ENCODE measurements at places on chromosomes 1 and 21.

GRCh38 chr1:180188091-180188506, 33.4 kb downstream of the QSOX1 start:
- DNase-seq = peak; percentile 93

- DNase-seq = no peak
Observed at GRCh38 chr1:20739225-20739624, 6.7 kb upstream of the SH2D5 start.

DNA sequence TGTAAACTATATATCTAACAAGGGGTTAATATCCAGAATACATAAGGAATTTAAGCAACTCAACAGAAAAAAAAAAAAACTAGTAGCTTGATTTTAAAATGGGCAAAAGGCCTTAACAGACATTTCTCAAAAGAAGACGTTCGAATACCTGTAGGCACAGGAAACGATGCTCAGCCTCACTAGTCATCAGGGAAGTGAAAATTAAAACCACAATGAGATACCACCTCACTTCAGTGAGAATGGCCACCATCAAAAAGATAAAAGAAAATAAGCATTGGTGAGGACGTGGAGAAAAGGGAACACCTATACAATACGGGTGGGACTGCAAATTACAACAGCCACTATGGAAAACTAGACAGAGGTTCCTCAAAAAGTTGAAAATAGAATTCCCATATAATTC, 37.3 kb downstream of the NPHP4 start:
- no peak for DNase-seq

- DNase-seq = no peak
Observed at GRCh38 chr1:221801773-221802516, 60.1 kb upstream of the DUSP10 start.

DNA sequence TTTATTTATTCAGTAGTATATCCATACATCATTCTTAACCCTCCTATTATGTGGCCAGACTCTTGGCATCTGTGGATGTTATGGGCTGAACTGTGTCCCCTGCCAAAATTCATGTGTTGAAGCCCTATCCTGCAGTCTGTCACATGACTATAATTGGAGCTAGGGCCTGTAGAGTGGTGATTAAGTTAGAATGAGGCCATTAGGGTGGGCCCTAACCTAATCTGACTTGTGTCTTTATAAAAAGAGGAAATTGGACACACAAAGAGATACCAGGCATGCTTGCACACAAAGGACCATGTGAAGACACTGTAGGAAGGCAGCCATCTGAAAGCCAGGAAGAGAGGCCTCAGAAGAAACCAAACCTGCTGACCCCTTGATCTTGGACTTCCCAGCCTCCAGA, 6.6 kb downstream of the ZMYND12 start:
- DNase-seq = no peak

GRCh38 chr1:231844986-231845502, 218.5 kb downstream of the DISC1 start:
- no peak for DNase-seq

GRCh38 chr1:175433532-175434282, 241.1 kb upstream of the KIAA0040 start:
- DNase-seq = no peak

- no peak for DNase-seq
Observed at GRCh38 chr1:235313931-235314678, 13.9 kb downstream of the ARID4B start.

- DNase-seq = no peak
Observed at GRCh38 chr1:55255901-55256300, 40.7 kb upstream of the USP24 start.

DNA sequence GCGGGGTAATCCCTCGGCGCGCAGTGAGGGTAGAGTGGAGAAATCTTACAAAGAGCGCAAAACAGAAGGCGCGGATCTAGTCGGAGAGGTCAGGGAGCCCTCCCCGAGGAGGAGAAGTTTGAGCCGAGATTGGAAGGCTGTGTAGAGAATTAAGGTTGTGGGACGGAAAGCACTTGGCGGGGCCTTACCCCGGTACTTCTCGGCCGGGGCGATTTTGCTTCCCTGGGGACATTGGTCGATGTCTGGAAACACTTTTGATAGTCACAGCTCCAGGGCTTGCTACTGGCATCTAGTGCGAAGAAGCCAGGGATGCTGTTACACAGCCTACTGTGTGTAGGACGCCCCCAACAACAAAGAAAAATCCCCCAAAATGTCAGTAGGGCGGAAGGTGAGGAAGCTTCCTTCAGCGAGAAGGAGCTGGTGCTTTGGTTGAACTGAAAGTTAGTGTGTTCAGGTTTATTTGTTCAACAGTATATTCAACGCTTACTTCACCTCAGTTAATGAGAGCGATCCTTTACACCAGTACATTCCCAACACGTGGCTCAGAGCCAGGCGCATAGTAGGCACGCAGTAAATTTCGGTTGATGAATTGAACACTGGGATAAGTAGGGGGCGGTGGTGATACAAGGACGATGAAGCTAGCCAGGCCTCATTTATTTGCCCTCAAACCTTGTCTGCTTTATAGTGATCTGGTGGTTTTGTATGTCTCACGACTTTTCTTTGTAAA, 807 bp downstream of the CEP85 start:
- peak; percentile 68 for DNase-seq

- peak; percentile 60 for DNase-seq
Observed at GRCh38 chr1:47934243-47934805, 62.9 kb downstream of the TRABD2B start.

DNA sequence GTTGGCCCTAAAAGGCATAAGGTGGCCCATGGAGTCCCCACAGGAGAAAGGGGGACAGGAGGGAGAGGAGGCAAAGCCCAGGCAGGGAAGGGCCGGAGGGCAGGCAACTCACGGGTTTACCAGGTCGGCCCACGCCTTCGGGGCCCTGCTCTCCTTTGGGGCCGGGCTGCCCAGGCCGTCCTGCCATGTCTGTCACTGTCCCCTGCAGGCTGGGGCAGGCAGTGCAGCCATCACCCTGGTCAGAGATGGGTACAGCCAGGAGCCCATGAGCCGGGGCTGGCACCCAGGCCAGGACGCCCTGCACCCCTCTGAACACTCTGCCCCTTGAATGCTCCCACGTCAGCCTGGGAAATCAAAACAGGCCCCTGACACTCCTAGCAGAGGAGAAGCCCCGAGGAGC, 19.8 kb downstream of the COL16A1 start:
- DNase-seq = peak; percentile 91

GRCh38 chr21:42777064-42777756, 102.1 kb downstream of the WDR4 start:
- DNase-seq = peak; percentile 62

- peak; percentile 52 for DNase-seq
Observed at GRCh38 chr1:72724951-72725861, 442.9 kb upstream of the NEGR1 start.

GRCh38 chr1:161738627-161739287, 10.8 kb upstream of the DUSP12 start:
- no peak for DNase-seq

DNA sequence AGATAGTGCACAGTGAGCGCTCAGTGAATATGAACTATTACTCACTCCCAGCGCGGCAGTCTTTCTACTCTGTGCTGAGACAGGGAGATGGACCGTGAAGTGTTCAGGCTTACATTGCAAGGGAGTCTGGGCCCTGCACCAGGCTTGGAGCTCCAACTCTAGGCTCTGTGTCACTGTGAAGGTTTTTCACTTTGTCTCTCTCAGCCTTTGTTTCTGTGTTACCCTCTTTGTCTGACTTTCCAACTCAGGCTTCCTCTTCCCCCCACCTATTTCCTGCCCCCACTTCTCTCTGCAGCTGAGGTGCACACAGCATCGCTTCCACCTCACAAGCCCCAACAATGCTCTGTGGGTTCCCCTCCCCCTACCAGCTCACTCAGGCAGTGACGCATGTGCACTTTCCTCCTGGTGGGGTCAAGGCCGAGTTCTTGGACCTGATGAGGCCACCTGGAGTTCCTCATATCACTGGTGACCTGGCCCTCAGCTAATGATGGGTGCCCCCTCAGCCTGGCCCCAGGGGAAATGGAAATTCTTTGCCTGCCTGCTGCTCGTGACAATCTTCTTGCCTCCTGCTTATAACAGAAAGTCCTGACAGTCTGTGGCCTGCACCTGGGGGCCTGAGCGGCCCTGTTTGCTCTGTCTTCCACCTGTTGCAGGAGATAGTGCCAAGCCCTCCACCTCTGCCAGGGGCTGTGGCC, 1.1 kb upstream of the LCK start:
- DNase-seq = peak; percentile 53

DNA sequence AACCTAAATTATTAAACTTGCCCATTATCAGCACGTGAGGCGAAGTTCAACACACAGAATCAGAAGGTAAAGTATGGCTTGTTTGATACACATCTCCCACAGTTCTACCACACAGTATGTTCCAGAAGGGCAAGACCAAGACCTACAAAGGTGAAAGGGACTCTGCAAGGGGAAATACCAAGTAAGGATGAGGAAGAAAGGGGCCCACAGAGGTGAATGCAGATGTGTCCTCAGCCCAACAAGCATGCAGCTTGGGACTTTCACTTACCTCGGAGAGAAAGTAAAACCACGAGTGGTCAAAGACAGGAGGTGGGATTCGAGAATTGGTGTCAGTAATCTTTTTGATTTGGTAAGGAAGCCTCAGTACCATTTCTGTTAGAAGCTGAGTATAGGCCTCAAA, 85.8 kb downstream of the UBR4 start:
- no peak for DNase-seq

- DNase-seq = peak; percentile 36
Observed at GRCh38 chr1:223374064-223374610, 10.2 kb upstream of the SUSD4 start.

- DNase-seq = no peak
Observed at GRCh38 chr1:59020151-59020997, 236.5 kb upstream of the JUN start.

- DNase-seq = no peak
Observed at GRCh38 chr1:98406352-98407088, 255.0 kb upstream of the SNX7 start.

Measured in H7 (cell line).